ENCODE measurements at places on chromosomes 16 and 17.

DNA sequence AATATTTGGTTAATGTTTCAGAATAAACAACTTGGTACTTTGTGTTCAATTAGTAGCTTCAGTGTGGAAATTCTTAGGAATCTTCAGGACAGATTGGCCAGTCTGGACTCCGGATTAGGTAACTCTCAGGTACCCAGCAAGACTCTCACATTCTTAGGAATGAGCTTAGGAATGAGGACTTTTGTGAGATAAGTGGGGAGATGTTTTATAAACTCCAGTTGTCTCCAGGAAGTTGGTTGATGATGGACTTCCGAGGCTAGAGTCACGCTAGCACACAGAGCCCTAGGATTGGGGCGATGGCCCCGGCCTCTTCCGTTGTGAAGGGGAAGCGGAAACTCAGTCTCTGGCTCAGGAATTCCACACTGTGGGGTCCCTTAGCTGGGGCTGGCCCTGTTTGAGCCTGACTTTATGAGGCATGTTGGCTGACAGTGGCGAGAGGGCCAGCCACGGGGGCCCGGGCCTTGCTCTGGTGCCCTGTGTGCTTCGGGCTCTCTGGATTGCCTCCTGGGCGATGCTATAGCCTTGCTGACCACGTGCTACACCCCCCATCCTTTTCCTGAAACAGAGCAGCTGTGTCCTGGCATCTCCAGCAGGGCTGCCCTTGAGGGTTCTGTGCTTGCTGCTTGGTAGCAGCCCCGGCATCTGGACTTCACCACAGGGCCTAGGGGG lies 32.4 kb downstream of the RAB11FIP3 start:
- no peak for DNase-seq

- no peak for DNase-seq
Observed at GRCh38 chr17:15157051-15157450, 108.1 kb downstream of the PMP22 start.

- DNase-seq: no peak
Observed at GRCh38 chr16:78990309-78990701, 610.2 kb downstream of the MAF start.

GRCh38 chr16:50765260-50765659 lies 23.4 kb downstream of the CYLD start:
- no peak for DNase-seq

- DNase-seq: no peak
Observed at GRCh38 chr16:88956546-88957432, 20.2 kb downstream of the CBFA2T3 start.

GRCh38 chr17:39563476-39563875 lies 44.2 kb downstream of the NEUROD2 start:
- DNase-seq: no peak

DNA sequence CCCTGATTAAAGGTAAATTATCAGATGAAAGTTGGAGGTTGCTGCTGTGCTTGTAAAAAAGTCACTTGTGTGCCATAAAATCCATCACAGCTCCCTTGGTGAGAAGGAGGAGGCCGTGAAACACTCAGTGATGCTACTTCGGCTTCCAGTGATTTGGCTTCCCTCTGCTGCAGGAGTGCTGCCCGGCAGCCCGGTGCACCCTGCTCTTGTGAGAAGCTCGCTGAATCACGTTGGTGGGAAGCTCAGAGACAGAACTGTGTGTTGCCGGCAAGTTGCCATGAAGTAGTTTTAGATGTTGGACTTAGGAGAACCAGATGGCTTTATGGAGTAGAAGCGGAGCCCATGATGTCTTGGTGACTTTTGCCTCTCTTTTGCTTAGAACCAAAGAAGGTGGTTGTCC lies 33.3 kb downstream of the MSI2 start:
- DNase-seq: no peak
